ENCODE measurements at places on chromosomes 4 and X. TPM values are rescaled to one million over a fixed set of nuclear protein-coding genes. Genes with fewer than 3 reads are reported as not detected.

Gene OCRL
- 24.2 TPM for total RNA-seq

Gene SSX4B
- not detected for total RNA-seq

Gene PLAC8
- total RNA-seq: 106 TPM

Gene PABPC4L
- total RNA-seq: 1.1 TPM

Gene FAM184B
- not detected for total RNA-seq

Gene CENPE
- total RNA-seq: 22.1 TPM

Gene TRIM61
- total RNA-seq: not detected

Gene SEL1L3
- 134 TPM for total RNA-seq

Gene H2AZ1
- 727 TPM for total RNA-seq

Gene SLC6A8
- 14.5 TPM for total RNA-seq

Gene ZNF630
- total RNA-seq: not detected

Gene CLDN34
- total RNA-seq: not detected

Gene PARM1
- not detected for total RNA-seq

Gene CLDN22
- total RNA-seq: not detected

Gene VCX2
- total RNA-seq: not detected

Gene DMP1
- total RNA-seq: not detected

All from G401 (cell line).